ENCODE measurements at places on chromosomes 6 and 20.

DNA sequence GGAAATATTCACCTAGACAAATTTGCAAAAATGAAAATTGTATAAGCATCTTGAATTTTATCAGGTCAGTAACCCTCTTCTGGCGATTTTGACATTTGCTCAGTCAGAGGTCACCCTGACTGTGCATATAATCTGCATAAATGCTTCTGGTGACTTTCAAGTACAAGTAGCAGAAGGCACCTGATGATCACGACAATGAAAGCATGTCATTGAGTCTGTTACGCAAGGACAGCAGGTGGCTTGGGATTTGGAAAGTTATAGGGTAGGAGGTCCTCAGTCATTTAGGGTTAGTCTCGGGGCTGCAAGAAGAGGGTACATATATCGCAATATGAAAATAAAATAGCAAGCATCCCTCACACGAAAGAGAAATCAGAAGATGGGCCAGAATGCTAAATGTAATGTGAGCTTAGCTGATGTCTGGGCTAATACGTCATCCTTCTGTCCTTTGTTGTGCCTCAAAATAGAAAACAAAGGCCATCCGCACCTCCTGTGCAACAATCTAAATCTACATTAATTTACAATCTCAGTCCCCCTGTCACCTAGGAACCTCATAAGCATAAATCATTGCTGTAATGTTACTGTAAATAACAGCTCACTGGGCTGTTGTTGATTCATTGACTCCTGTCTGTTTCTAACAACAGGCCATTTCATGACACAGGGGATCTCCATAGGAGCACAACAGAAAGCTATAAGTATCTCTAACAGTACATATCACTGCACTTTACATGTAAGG is 155.2 kb upstream of the RSPO3 start:
- DNase-seq, result no peak

DNA sequence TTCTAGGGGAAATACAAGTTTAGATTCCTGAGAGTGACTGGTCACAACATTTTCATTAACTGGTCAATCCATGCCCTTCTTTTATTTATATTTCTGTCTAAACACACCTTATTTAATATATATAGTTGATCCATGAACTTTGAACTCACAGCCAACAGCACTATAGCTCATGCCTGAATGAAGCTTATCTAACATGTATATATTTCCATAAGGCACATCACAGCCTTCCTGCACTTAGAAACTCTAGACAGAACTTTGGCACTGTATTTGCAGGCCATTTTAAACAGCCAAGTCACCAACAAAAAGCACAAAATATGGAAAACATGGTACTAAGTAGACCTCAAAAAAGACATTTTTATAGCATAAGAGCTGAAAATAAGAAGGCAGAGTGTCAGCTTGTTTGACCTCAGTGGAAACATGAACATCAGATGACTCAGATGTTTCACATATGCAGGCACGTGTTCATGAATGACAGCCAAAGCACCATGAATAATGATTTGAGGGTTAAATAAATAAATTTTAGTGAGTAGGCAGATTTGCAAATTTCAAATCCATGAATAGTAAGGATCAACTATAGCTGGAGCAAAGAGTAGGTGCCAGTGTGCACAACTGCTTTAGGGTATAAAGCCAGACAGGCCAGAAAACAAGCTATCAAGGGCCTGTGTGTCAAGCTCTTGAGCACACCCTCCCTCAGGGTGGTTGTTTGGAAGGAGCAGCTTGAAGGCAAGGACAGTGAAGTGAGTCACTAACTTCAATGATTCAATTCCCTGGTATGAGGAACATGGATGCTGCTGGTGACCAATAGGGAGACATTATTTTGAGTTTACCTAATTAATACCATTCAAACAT is 88.9 kb upstream of the NT5E start:
- DNase-seq, result no peak

DNA sequence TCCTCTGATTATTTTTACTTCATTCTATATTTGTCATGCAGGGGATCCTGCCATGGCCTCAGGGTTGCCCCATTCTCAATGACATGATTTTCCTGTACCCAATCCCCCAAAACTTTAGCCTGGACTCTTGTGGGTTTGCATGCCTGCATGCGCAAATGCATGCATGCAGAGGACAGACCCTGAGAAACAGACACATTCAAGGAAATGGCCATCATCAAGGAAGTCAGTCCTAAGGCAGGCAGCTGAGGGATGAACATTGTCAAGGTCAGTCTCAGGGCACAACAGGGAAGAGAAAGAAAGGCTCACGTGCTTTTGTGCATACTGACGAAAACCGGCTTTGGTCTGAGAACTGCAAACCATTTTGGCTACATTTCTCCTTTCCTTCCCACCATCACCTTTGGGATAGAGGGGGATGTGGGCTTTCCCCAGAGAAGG is 13.1 kb downstream of the NEDD9 start:
- no peak for DNase-seq

GRCh38 chr20:6770786-6771100 is 3.3 kb downstream of the BMP2 start:
- DNase-seq, result no peak

All from activated naive CD4-positive, alpha-beta T cell (primary cell).